NCI-H187 (cell line): ENCODE measurements at places on chromosomes 3 and 15.

DNA sequence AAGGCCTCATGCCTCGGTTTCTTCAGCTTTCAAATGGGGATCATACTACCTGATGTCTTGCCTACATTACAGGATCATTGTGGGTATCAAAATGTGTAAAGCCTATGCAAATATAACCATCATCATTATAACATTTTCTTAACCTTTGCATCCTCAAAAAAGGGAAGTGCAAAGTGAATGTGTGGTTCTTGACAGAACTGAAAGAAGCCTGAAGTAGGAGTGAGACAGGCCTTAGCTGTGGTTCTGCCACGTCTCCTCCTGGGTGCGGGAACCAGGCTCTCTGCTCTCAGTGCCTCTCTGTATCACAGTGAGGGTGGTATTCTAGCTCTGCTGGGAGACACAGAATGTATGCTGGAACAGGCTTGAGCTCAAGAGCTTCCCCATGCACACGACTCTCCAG lies 316.9 kb upstream of the ICE2 start:
- no peak for DNase-seq

GRCh38 chr3:178434206-178434805 lies 101.9 kb upstream of the KCNMB2 start:
- no peak for DNase-seq

DNA sequence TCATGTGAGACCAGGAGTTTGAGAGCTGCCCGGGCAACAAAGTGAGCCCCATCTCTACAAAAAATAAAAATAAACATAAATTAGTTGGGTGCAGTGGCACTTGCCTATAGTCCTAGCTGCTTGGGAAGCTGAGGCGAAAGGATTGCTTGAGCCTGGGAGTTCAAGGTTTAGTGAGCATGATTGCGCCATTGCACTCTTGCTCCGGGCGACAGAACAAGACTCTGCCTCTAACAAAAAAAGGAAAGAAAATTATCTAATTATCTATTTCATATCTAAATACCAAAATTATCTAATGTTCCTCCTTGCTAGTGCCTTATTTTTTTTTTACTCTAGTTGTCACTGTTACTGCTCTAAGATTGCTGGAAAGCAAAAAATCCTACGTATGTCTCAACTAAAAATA lies 16.7 kb upstream of the PAK6 start:
- no peak for DNase-seq

DNA sequence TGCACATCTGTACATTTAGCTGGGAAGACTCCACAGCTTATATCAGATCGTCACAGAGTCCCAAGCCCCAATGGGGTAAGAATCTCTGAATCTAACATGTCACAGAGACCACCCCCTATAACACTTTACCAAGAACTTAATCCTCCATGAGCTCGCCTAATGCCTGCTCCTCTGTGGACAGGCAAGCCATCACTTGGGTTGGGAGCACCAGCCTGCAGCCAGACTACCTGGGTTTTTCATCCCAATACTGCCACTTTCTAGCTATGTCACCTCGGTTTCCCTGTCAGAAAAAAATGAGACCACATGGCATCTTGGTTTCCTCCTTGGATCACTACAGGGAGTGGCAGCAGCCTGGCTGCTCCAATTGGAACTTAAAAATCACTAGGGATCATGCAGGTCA lies 277.9 kb upstream of the TLE3 start:
- no peak for DNase-seq

- DNase-seq, result no peak
Observed at GRCh38 chr3:129645286-129645685, 38.8 kb upstream of the PLXND1 start.

GRCh38 chr3:191239407-191240031 lies 40.5 kb downstream of the OSTN start:
- no peak for DNase-seq

- DNase-seq, result no peak
Observed at GRCh38 chr15:85762756-85763127, 32.0 kb downstream of the KLHL25 start.

DNA sequence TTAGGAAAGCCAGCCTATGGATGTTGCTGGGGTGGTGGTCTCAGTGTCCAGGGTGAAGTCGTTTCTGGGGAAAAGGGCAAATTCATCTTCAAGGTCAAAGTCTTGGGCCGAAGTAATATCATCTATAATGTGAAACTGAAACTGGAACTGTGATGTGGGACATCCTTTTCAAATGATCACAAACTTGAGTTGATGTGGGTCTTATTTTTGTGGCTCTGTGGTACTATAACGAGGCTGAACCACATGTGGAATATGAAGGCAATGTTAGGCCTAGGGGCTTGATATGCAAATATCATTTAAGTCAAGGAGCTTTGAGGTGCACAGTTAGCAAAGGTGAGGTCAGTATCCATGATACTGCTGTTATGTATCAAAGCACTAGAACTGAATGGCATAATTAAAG lies 1.5 kb upstream of the CD200R1L start:
- no peak for DNase-seq

DNA sequence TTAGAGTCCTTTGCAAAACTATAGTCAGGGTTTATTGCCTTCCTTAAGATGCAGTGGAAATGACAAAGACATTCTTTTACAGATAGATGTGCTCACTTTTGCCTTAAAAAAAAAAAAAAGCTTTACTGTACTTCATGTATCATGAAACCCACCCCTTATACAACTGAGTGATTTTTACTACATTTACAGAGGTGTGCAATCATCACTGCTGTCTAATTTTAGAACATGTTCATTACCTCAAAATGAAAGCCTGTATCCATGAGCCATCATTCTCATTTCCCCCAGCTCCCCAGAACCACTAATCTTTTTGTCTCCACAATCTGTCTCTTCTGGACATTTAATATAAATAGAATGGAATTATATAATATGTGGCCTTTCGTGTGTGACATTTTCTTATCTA lies 111.9 kb downstream of the NR1I2 start:
- DNase-seq, result no peak

- no peak for DNase-seq
Observed at GRCh38 chr3:190003681-190004123, 117.0 kb downstream of the P3H2 start.
